Nephron progenitor cell (in vitro differentiated cells): ENCODE measurements at places on chromosomes 13 and 19.

DNA sequence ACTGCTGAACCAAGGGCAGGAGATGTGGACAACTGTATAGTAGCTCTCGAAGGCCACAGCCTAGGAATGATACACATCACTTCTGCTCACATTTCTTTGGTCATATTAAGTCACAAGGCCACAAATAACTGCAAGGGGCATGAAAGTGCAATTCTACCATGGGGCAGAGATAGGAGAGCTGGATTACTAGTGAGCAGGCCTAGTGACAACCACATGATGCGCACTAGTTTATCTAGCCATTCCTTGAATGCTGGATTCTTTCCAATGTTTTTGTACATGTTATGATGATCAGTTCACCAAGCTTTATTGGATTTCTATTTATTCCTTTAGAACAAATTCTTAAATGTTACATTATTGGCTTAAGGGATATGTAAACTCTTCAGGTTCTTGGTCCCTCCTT lies 100.7 kb downstream of the MIPEP start:
- no peak overlapping the region for H3K27ac ChIP-seq
- H3K36me3 ChIP-seq: peaks cover 8% of the 10 kb centered on the region
- peaks cover 7% of the 10 kb centered on the region for H3K4me1 ChIP-seq
- no peak for DNase-seq

GRCh38 chr19:51668216-51668615 lies 21.6 kb upstream of the SIGLEC14 start:
- DNase-seq: no peak
- H3K36me3 ChIP-seq: no peaks in the 10 kb centered on the region
- no peak overlapping the region for H3K4me3 ChIP-seq
- no peaks in the 10 kb centered on the region for H3K4me1 ChIP-seq
- peaks cover 26% of the 10 kb centered on the region for H3K27me3 ChIP-seq
- H3K27ac ChIP-seq: no peak overlapping the region

- no peak overlapping the region for H3K27ac ChIP-seq
- no peaks in the 10 kb centered on the region for H3K27me3 ChIP-seq
- no peak for DNase-seq
- no peak overlapping the region for H3K4me3 ChIP-seq
Observed at GRCh38 chr13:85166891-85167290, 632.3 kb downstream of the SLITRK6 start.

- no peaks in the 10 kb centered on the region for H3K4me1 ChIP-seq
- peaks cover 84% of the 10 kb centered on the region for H3K36me3 ChIP-seq
- H3K27ac ChIP-seq: no peak overlapping the region
- H3K4me3 ChIP-seq: no peak overlapping the region
- H3K27me3 ChIP-seq: no peaks in the 10 kb centered on the region
- no peak for DNase-seq
Observed at GRCh38 chr19:15166700-15167099, 34.1 kb downstream of the NOTCH3 start.

DNA sequence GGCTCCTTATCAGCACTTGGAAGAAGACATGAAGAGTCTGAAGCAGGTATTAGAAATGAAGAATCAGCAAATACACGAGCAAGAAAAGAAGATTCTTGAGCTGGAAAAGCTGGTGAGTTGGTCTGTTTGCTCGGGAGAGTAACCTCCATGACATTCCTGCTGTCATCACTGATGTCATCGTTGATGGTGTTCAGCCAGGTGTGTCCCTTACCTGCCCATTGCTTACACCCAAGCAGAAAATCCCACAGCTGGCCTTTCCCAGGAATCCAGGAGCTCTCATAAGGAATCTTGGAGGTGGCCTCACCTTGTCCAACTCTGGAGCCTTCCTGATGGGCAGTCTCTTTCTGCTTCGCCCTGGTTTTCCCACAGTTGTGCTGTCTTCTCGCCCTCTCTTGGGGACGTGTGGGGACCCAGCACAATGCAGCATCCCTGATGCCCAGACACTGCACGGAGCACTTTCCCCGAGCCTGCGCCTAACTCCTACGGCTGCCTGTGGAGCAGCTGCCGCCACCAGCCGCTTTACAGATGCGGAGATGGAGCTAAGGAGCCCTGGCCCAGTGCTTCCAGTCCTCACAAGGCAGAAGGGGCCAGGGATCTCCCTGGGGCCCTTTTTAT lies 97.0 kb downstream of the SLC7A1 start:
- H3K27ac ChIP-seq: no peak overlapping the region
- peaks cover 2% of the 10 kb centered on the region for H3K27me3 ChIP-seq
- H3K36me3 ChIP-seq: no peaks in the 10 kb centered on the region
- peaks cover 30% of the 10 kb centered on the region for H3K4me1 ChIP-seq
- no peak overlapping the region for H3K4me3 ChIP-seq
- DNase-seq: no peak

DNA sequence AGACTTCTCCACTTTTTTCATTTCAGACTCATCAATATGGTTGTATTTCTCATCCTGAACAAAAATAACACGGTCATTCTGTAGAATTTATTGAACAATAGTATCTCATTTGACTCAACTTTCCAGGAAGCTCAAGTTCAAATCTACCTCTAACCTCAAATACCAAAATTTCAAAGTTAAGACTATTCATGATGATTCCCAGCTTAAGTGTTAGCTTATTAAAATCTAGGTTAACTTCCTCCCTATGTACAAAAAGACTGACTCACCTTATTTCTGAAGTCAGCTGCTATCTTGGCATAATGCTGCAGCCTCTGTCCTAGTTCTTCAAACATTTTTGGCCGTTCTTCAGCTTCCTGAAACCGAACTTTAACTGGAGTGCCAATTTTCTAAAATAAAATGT lies 23.2 kb downstream of the HSPH1 start:
- DNase-seq: no peak
- H3K4me3 ChIP-seq: no peak overlapping the region
- peaks cover 3% of the 10 kb centered on the region for H3K4me1 ChIP-seq
- no peak overlapping the region for H3K27ac ChIP-seq

DNA sequence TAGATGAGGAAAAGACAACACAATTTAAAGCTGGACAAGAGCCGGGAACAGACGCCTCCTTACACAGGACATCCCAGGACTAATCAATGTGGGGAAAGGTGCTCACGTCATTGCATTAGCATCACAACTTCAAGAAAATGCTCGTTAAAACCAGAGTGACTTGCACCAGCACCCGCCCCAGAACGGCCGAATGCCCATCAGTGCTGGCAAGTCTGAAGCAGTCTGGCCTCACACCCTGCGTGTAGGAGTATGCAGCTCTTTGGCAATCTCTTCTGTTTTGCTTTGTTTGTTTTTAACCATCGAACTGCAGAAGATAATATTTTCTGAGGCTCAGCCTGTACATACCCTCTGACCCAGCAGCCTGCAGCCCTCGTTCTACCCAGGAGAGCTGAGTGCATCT lies 44.8 kb upstream of the LDLR start:
- H3K36me3 ChIP-seq: peaks cover 83% of the 10 kb centered on the region
- H3K4me1 ChIP-seq: no peaks in the 10 kb centered on the region
- H3K27ac ChIP-seq: peak overlapping the region; percentile 23
- no peak for DNase-seq
- H3K4me3 ChIP-seq: no peak overlapping the region

GRCh38 chr13:112179421-112179820 lies 112.5 kb downstream of the SOX1 start:
- H3K4me3 ChIP-seq: no peak overlapping the region
- H3K27ac ChIP-seq: no peak overlapping the region
- H3K27me3 ChIP-seq: peaks cover 29% of the 10 kb centered on the region
- peaks cover 13% of the 10 kb centered on the region for H3K4me1 ChIP-seq

DNA sequence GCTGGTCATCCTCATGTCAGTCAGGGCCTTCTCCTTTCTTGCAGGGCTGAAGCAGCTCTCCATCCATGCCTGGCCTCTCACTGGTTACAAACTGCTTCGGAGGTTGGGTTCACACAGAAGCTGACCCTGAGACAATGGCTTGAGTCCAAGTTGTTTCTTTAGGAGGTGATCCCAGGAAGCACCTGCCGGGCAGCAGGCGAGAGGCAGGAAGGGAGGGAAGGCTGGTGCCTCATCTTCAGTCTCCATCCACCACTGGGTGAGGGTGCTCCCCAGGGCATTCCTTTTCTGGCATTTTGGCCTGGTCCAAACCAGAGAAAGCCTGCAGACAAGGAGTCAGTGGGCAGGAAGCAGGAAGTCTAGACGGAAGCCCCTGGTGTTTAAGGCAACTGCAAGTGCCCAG lies 17.6 kb upstream of the SPATA13 start:
- no peak for DNase-seq
- peaks cover 11% of the 10 kb centered on the region for H3K27me3 ChIP-seq
- H3K4me3 ChIP-seq: no peak overlapping the region
- peak overlapping the region; percentile 6 for H3K27ac ChIP-seq
- H3K36me3 ChIP-seq: no peaks in the 10 kb centered on the region

GRCh38 chr19:7522923-7523667 lies 671 bp downstream of the MCOLN1 start:
- H3K4me3 ChIP-seq: peak overlapping the region; percentile 83
- DNase-seq: no peak
- no peaks in the 10 kb centered on the region for H3K27me3 ChIP-seq
- H3K36me3 ChIP-seq: peaks cover 17% of the 10 kb centered on the region
- H3K4me1 ChIP-seq: peaks cover 15% of the 10 kb centered on the region

GRCh38 chr19:1522838-1523237 lies 1.0 kb upstream of the PLK5 start:
- H3K36me3 ChIP-seq: no peaks in the 10 kb centered on the region
- H3K27ac ChIP-seq: no peak overlapping the region
- H3K27me3 ChIP-seq: peaks cover 87% of the 10 kb centered on the region
- DNase-seq: no peak

DNA sequence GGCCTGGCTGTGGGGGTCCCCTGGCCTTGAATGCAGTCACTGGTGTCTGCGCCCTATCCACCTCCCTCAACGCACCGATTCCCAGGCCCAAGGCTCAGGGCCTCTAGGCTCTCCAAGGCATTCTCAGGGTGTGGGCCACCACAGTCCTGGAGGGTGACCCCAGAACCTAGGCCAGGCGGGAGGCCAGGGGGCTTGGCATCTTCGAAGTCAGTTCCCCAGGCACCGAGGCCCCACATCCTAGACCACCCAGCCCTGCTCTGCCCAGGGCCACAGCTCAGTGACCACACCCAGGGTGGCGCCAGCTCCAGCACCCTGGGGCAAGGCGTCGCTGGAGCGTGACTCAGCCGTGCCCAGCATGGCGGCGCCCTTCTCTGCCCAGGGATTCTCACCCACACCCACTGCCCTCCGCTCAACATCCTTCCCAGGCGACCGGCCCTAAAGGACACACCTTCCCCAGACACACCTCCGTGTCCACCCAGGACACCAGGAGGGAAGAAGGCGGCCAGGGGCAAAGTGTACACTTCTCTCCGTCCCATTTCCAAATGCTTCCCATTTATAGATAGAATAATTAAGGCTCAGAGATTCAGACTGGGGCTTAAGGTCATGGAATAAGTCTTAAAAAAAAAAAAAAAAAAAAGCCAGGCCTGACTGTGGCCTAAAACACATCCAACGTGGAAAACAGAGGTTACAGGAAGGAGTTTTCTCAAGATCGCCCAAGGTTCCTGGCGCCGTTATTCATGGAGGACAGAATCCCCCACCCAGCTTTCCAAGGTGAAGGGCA lies 36.4 kb upstream of the NANOS3 start:
- H3K27me3 ChIP-seq: peaks cover 3% of the 10 kb centered on the region
- H3K4me1 ChIP-seq: peaks cover 64% of the 10 kb centered on the region

DNA sequence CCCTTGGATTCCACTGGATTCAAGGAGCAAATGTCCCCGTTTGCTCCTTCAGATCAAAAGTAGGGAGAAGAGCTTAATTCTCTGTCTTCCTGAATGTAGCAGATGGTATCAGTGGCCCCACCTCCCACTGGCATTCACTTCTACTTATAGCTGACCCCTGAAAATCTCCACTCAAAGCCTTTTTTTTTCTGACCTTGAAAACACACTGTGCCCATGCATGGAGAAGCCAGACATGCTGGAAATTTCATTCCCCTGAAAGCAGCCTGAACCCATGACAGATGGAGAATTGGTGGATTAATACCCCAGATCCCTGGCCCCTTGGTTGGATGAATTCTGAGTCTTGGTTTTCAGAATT lies 76.6 kb upstream of the UBAC2 start:
- H3K36me3 ChIP-seq: peaks cover 4% of the 10 kb centered on the region
- no peak overlapping the region for H3K4me3 ChIP-seq
- DNase-seq: no peak

DNA sequence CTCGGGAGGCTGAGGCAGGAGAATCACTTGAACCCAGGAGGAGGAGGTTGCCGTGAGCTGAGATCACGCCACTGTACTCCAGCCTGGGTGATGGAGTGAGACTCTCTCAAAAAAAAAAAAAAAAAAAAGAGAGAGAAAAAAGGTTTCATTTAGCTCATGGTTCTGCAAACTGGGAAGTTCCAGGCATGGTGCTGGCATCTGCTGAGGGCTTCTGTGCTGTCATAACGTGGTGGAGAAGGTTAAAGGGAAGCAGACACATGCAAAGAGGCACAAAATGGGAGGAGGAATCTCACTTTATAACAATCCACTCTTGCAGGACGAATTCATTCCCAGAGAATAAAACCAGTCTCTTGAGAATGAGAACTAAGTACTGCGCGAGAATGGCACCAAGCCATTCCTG lies 34.9 kb upstream of the SIAH3 start:
- no peak overlapping the region for H3K4me3 ChIP-seq
- DNase-seq: no peak
- peaks cover 84% of the 10 kb centered on the region for H3K4me1 ChIP-seq
- peaks cover 10% of the 10 kb centered on the region for H3K27me3 ChIP-seq
- H3K27ac ChIP-seq: no peak overlapping the region

DNA sequence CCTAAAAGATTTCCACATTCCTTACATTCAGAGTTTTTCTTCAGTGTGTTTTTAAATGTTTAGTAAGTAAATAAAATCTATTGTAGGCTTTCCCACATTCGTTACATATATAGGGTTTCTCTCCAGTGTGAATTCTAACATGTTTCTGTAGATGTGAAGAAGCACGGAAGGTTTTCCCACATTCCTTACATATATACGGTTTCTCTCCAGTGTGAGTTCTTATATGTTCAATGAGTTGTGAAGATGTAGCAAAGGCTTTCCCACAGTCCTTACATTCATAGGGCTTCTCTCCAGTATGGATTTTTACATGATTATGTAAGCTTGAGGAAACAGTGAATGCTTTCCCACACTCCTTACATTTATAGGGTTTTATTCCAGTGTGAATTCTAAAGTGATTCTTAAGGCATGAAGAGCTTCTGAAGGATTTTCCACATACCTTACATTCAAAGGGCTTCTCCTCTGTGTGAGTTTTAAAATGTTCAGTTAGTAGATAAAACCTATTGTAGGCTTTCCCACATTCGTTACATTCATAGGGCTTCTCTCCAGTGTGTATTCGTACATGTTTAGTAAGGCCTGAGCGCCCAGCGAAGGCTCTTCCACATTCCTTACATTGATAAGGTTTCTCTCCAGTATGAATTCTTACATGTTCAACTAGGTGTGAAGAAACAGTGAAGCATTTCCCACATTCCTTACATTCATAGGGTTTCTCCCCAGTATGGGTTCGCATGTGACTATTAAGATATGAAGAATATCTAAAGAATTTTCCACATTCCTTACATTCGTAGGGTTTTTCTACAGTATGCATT lies 18.2 kb downstream of the ZNF121 start:
- H3K4me1 ChIP-seq: no peaks in the 10 kb centered on the region
- DNase-seq: no peak
- no peak overlapping the region for H3K4me3 ChIP-seq
- peaks cover 3% of the 10 kb centered on the region for H3K27me3 ChIP-seq
- no peak overlapping the region for H3K27ac ChIP-seq
- H3K36me3 ChIP-seq: peaks cover 100% of the 10 kb centered on the region

- H3K27ac ChIP-seq: peak overlapping the region; percentile 22
- no peak overlapping the region for H3K4me3 ChIP-seq
- H3K36me3 ChIP-seq: peaks cover 9% of the 10 kb centered on the region
- H3K27me3 ChIP-seq: no peaks in the 10 kb centered on the region
- H3K4me1 ChIP-seq: peaks cover 16% of the 10 kb centered on the region
- DNase-seq: no peak
Observed at GRCh38 chr19:42270346-42271044, 1.4 kb downstream of the CIC start.
